ENCODE measurements at places on chromosomes 3 and 15.

DNA sequence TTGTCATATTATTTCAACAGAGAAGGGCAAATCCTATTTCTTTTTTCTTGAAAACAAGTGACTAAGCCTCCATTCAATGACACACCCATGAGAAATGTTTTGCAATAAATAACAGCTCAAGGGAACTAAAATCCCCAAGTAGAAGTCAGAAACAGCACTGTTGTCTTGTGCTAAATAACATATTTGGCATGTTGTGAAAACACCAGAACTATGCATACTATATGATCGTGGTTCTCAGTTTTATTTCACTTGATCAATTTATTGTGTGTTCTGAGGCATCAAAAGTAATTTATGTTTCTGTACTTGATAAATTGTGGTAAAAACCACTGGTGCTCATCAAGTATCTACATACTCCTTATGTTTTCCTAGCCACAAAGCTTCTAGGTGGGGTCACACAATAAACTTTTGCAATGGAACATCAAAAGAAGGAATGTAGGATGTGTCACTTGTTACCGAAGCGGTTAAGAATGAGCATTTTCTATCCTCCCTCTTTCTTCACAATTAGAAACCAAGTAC, 691.7 kb upstream of the CBLB start:
- peak; percentile 53 for DNase-seq

DNA sequence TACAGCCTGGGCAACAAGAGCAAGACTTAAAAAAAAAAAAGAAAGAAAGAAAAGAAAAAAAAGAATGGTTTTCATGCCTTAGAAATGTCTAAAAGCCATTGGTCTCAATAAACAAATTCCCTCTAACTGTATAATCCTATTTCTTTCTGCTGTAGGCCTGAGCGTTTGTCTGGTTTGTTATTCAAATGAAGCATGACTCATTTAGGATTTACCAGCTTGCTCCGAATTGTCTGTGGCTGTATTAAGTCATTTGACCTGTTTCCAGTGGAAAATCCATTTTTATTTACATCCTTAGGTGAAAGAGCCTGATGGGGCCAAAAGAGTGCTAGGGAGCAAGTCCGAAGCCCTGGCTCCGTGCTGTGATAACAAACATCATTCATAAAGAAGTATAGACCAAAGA, 73.8 kb downstream of the BDH1 start:
- peak; percentile 42 for DNase-seq

DNA sequence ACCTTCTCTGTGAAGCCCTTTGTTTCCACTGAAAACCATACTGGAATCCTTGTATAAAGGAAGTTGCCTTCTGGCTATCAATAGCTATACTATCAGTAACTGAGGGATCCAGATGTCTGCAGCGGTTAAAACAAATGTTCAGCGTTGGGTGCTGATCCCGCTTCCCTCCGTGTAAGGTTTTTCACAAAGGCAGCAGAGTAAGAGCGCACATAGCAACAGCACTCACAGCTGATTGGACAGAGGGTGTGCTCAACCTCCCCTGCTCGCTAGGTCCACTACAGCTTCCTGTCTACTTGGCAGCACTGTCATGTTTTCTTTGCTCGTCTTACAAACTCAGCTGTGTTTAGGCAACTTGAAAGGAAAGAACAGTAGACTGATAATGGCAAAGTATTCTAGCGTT, 27.3 kb downstream of the ATOSA start:
- DNase-seq = peak; percentile 98

DNA sequence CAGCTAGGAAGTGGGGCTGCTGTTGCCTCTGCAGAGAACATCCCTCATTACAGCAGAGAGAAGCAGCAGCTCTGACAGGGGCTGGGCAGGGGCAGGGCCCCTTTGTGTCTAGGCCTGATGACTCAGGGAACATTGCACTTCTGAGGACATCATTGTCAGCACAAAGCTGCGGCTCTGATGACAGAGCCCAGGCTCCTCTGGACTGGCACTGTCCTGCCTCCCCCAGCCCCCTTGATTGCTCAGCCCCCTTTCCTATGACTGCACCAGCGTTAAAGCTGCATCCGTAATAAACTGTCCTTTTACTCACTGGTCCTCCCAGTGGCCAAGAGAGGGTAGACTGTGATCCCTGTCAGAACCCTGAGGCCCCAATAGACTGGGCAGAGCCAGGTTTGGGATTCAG, 18.3 kb downstream of the TRH start:
- no peak for DNase-seq

GRCh38 chr3:15325228-15325627, 7.2 kb downstream of the SH3BP5 start:
- peak; percentile 78 for DNase-seq

DNA sequence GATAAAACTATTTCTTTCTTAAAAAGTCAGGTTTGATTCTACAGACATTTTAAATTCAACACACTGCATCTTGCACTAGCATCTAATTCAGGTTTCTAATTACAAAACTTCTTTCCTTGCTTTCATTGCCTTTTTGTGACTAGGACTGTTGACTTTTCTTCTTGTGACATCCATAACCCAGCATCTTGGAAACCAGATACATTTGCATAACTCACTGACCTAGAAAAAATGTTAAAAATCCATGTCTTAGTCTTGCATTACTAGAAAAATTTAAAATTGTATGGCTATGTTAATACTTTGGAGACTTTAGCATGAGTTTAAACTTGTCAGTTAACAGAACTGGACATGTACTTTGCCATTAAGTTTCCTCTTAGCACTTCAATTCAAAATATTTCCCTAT, 72.7 kb downstream of the DTWD1 start:
- no peak for DNase-seq

DNA sequence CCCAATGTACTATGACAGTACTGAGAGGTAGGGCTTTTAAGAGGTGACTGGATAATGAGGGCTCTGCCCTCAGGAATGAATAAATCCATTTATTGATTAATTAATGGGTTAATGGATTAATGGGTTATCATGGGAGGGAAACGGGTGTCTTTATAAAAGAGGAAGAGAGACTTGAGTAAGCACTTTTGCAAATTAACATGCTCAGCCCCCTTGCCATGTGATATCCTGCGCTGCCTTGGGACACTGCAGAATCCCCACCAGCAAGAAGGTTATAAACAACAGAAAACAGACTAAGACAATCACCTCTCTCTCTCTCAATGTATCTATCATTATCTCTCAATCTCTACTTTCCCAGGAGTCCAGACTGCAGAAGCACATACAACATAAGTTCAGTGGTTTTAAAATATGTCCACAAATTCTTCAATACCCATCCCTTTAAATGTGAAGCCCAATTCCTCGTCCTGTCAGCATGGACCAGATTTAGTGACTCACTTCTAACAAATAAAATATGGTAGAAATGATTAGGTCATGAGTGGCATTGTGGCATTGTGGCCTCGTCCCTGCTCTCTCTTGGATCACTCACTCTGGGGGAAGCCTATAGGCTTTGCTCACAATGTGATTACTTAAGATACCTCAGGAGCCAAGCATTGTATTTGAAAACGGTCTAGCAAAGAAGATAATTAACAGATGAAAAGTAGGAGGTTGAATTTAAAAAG, 40.0 kb upstream of the IL12A start:
- no peak for DNase-seq

GRCh38 chr3:171972871-171973348, 66.5 kb upstream of the FNDC3B start:
- DNase-seq = no peak

DNA sequence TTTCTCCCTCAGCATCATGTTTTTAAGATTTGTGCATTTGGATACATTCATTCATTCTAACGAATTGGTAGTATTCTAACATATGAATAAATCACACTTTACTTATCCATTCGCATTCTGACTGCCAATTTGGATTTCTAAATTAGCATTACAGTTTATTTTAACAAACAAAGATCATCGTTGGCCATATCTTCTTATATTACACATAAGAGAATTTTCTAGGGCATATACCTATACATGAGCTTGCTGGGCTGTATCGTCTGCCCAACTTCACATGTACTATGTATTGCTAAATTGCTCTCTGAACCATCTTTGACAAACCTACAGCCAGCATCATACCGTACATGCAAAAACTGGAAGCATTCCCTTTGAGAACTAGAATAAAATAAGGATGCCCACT, 265.8 kb upstream of the PPP2R3A start:
- DNase-seq = no peak

GRCh38 chr3:159763011-159763601, 225.5 kb upstream of the IL12A start:
- DNase-seq = peak; percentile 93

DNA sequence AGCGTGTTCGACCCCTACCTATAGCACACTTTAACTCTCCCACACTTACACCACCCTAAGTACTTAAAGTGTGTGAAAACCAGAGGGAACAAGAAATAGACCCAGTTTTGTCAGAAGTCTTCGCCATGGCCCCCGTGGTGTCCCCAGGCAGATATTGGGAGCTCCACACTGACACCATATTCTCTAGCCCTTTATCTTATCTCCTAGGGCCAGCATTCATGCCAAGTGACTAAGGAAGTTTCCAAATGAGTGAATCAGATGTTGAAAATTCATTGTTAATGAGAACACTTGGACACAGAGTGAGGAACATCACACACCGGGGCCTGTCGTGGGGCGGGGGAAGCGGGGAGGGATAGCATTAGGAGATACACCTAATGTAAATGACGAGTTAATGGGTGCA, 31.8 kb downstream of the P3H2 start:
- peak; percentile 28 for DNase-seq

DNA sequence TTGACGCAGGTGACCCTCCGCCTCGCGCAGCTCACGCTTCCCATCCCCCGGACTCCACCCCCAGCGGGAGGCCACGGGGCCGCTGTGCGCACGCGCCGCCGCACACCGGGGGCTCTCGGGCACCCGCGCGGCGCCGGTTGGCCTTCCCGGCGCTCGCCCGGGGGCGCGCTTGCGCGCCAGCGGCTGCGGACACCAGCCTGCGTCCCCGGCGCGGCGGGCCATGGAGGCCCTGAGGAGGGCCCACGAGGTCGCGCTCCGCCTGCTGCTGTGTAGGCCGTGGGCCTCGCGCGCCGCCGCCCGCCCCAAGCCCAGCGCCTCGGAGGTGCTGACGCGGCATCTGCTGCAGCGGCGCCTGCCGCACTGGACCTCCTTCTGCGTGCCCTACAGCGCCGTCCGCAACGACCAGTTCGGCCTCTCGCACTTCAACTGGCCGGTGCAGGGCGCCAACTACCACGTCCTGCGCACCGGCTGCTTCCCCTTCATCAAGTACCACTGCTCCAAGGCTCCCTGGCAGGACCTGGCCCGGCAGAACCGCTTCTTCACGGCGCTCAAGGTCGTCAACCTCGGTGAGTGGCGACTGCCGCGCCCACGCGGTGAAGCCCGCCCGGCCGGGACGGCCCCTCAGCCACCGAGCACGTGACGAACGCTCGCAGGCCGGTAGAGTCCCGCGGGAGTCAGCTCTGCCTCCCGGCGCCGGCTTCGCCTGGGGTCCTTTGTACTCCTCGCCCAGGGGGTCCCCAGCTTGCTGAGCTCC, at the start of gene C15orf61:
C15orf61 (plus strand) TSS at position 103 of the 754 bp plus-strand sequence; CDS start at position 221, 118 bp downstream.
- DNase-seq = peak; percentile 83

- DNase-seq = no peak
Measured at GRCh38 chr3:6736836-6737629, 123.9 kb upstream of the GRM7 start.

- DNase-seq = no peak
Measured at GRCh38 chr15:92140796-92141195, 252.9 kb upstream of the ST8SIA2 start.

DNA sequence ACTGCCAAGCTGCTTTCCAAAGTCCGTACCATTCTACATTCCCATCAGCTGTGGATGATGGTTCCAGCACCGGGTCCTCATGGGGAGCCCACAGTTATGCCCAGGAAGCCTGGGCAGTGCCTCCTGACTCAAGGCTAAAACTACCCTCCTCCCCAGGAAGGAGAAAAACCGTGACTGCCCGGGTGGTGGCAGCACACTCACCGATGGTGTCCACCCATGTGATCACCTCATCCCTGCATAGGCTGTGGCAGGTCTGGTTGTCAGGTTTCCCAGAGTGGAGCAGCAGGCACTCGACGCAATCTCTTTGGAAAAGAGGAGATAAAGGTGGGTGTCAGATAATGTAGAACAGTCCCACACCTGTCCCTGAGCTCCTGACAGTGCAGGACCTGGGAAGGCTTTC, 38.6 kb downstream of the UMPS start:
- peak; percentile 41 for DNase-seq

DNA sequence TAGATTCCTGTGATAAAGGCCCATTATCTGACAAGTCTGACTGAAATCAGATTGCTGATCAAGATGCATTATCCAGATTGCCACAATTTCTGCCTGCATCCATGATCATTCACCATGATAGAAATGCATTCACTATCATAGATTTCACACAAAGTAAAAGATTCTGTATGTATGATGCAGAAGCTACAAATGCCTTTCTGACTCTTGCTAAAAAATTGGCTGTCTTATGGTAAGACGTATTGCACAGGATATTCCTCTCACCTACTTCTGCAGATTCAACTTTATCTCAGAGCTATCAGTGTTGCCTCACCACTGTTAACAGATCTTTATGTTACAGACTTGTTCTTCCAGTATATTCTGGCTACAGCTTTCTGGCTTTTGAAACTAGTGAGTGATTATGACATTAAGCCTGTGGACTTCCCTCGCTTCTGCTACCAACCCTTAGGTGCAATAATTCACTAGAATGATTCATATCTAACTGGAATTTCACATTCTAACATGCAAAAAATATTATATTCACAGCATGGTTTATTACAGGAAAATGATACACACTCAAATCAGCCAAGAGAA, 955.3 kb downstream of the EPHA3 start:
- DNase-seq = no peak

DNA sequence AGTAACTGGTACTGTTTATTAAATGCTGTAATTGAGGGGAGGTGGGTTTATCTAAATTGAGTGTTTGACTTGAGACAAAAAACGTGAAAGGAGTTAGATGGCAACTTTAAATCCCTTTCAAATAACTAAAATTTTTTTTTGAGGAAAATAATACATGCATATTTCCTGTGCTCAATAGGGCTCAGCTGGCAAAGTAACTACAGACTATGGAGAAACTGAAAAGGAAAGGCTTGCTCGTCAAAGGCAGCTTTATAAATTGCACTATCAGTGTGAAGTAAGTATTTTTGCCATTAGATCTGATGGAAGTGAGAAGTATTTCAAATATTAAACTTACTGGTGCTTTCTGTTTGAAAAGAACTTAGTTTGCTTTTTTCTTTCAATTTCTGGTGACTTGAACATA, 72.2 kb downstream of the DZIP3 start:
- DNase-seq = no peak
